ENCODE measurements at places on chromosomes 5 and 9.

DNA sequence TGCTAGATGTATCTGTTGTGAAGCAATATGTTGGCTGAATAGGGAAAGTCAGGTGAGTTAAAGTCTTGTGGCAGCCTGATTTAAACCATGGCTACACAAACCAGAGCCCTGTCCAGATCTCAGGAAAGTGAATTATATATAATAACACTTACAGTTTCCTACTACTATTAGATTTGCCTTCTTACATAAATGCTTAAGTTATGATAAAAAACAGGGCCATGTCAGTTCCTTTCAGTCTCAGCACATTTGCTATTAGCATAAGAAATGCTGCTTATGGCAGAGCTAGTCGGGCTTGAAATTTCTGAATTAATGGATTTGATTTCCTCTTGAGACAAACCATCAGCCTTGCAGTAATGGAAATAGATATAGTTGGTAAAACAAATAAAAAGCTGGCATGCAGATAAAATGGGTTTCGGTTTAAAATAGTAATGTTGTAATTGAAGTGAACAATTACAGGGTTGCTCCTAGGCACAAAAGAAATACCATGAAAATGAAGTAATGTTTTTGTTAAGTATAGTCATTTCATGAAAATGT is 664.2 kb upstream of the ZNF608 start:
- no peak for DNase-seq

GRCh38 chr5:158074597-158074991 is 215.6 kb upstream of the CLINT1 start:
- DNase-seq, result no peak

- DNase-seq, result no peak
Measured at GRCh38 chr9:105418588-105419500, 29.0 kb upstream of the FSD1L start.

DNA sequence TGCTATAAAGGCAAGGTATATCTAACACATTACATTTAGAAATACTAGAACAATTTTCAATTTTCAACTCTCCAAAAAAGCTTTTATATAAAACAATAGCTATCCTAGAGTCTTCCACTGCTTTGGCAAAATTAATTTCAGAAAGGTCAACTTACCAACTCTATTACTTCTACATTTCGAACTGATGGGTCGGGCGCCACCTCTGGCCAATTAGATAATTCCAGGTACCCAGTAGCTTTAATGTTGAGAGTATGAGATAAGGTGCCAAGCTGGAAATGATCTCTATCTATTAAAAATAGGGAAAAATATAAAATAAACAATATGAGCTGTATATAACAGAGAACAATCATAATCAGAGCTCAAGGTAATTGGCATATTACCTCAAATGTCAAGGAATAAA is 166.6 kb downstream of the AP3B1 start:
- DNase-seq, result peak; percentile 29

GRCh38 chr5:17150531-17150930 is 66.9 kb upstream of the BASP1 start:
- DNase-seq, result no peak

DNA sequence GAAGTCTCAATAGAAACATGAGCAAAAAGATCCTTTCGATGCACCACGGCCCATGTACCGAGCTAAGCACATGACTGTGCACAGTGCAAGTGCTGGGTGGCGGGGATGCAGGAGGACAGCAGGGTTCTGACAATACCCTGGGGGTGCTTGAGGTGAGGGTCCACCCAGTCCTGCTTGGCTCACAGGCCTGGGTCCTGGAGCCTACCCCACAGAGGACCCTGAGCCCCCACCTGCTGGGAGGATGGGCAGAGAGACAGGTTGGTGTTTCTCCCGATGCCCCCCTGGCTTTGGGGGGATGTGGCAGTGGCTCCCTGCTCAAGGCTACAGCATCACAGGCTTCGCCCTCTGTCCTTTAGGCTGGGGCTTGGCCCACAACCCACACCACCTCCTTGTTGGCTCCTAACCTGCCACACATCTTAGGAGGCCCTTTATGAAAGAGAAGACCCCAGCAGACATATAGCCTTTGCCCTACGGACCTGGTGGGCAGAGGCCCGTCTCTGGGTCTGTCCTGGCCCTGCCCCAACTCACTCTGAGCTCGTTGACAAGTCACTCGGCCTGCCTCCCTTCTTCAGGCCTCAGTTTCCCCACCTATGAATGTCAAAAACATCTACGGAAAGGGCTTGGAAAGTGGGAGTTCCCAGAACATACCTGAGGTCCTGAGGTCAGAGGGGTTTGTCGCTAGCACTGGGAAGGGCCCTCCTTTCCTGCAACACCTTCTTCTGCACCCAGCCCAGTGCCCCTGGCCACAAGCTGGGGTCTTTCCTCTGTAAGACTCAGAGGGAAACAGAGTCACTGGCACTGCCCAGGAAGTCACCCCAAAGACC is 50.3 kb downstream of the BARX1 start:
- no peak for DNase-seq

DNA sequence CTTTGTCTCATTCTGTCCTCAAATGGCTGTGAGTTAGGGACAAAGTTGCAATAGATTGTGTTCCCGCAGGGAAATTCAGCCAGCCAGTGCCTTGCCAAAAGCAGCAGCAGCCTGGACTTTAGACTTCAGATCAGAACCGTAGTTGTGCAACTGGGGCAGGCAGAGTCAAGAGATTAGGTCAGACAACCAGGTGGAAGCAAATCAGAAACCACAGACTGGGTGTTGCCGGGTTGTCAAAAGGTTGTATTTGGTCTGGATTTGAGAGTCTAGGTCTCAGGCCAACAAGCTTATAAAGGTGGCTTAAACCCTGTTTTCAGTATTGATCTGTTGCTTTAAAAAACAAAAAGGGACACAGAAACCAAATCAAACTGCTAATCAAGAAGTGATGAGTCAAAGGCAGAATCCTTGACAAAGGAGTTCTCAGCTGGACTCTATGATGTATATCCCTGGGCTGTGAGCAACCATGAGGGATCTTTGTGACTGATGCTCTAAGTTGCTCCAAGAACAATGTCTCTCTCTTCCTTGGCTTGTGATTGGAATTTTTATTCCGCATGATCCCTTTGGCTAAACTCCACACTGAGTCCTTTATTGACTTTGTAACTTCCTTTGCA is 20.9 kb downstream of the RFK start:
- no peak for DNase-seq

- DNase-seq, result no peak
Measured at GRCh38 chr5:134411228-134411545, 494 bp downstream of the CDKN2AIPNL start.

- no peak for DNase-seq
Measured at GRCh38 chr9:135565636-135566035, 4.1 kb downstream of the PAEP start.

GRCh38 chr5:82798676-82799075 is 278.5 kb downstream of the TMEM167A start:
- no peak for DNase-seq

- no peak for DNase-seq
Measured at GRCh38 chr9:125551781-125552180, 155.2 kb downstream of the MAPKAP1 start.

DNA sequence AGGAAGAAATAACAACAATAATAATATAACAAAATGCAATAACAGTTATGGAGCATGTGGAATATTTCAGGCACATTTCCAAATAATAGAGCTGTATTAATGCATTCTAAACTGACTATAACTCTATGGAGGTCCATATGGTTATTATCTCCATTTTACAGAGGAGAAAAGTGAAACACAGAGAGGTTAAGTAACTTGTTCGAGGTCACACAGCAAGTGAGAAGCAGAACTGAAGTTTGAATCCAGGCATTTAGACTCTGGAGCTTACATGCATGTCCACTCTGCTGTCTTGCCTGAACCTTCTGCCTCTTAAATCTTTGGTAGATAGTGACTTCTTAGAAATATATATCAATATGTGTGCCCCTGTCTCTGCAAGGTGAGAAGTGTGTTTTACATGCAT is 350.8 kb downstream of the GADD45G start:
- no peak for DNase-seq

DNA sequence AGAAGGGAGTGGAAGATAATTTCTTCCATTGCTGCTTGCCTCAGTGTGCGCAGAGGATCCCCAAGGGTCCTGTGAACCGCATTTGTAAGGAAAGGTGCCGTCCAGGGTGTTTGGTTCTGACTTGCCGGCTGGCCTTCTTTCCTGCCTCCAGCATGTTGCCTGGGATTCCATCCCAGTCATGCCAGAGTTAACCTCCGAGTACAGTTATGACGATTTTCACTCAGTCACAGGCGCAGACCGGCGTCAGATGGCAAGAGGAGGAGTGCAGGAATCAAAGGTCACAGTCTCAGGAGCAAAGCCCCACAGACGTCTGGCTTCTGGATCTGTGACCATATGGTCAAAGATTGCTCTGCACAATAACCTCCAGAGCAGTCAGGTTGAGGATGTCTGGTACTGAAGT is 5.9 kb upstream of the GADD45G start:
- no peak for DNase-seq

- DNase-seq, result no peak
Measured at GRCh38 chr9:123757547-123757946, 172.4 kb downstream of the DENND1A start.

GRCh38 chr5:139788294-139788910 is 7.2 kb upstream of the PSD2 start:
- no peak for DNase-seq

GRCh38 chr9:128124873-128125579 is 2.5 kb downstream of the PTGES2 start:
- peak; percentile 75 for DNase-seq

DNA sequence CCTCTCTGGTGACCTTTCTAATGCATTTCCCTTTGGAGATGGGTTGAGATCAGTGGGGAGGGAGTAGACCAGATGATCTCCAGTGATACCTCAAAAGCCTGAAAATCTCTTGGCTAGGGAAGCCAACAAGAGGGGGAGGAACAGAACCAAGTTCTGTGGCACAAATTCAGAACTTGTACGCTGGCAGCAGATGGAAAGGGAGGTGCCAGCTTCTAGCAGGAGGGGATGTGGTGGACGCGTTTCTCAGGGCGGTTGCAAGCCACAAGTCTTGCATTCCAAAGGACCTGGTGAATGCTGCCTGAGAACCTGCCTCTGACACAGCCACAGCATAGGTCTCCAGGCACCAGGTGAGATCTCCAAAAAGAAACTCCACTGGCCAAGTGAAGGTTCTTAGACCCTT is 13.4 kb downstream of the SLIT3 start:
- DNase-seq, result no peak

- peak; percentile 70 for DNase-seq
Measured at GRCh38 chr9:34555002-34555348, 32.2 kb upstream of the ENHO start.

DNA sequence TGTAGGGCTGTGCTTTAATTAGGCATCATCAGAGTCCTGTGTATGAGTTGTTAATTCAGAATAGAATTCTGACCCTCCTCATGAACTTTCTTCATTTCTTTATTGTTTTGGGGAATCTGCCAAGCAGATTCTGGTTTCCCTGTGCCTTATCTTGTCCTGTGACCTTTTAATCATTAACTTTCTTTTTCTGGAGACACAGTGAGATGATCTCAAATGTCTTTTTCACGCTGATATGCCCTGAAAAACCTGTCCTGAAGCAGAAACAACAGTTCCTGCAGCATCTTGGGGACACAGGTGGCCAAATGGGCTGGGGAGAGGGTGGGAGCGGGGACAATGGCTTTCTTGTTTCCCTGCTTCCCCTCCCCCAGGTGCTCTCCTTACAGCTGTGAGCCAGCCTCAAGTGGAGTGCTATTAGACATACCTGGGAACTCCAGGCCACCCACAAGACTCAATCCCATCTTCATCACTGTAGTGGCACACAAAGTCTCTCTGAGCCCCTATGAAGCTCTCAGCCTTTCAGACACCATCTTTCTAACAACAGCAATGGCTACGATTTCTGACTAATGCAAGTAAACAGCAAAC is 213.8 kb downstream of the ATP10B start:
- no peak for DNase-seq

DNA sequence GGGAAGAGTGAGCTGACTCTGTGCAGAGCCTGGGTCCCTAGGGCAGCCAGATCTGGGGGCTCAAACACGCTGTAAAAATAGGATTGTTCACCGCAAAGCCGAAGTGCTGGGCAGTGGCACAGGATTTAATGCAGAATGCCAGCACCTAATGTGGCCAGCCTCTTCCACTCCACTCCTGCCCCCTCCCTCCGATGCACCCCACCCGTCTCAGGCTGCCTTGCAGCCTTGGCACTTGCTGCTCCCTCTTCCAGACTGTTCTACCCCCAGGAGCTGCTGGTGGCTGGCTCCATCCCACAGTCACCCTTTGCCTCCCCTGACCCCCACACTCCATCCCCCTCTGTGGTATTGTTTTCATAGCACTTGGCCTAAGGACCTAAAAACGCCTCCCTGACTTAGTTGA is 86.2 kb downstream of the SEMA4D start:
- DNase-seq, result no peak

DNA sequence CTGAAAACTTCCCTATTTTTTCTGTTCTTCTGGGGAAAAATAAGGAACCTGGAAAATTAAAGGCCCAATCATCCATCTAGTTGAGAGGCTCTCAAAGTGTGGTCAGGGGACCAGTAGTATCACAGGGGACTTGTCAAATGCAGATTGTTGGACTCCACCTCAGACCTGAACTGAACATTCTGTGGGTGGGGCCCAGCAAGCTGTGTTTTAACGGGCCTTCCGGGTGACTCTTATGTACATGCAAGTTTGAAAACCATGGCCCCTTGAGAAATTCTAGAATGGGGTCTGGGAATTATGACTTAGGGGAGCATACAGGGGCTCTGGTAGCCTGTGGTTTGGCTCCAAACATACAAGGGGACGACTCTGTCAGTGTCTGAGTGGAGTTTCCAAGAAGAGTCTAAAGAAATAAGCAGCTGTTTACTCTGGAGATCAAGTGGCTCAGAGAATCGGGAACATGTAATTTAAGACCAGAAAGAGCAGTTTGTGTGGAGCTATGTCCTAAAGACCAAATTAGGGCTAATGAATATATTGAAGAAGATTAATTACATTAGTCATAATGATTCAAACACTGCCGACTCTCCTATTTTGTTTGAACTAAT is 177.4 kb downstream of the SLC28A3 start:
- no peak for DNase-seq

DNA sequence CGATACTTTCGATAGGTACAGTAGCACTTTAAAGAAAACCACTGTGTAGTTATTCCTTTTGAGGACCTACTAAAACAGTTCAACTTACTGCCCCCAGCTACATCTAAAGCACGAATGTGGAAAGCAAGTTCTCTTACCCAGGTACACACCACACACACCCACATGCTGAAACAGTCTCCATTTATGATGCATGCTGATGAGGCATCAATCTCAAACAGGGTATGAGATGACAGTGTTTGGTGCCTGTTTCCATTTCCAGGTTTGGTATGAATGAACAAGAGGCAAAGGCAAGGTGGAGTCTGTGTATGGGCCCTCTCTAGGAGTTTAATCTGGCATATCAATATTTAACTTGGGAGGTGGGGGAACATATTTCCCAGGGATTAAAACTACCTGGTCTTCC is 13.9 kb downstream of the HMGXB3 start:
- no peak for DNase-seq

DNA sequence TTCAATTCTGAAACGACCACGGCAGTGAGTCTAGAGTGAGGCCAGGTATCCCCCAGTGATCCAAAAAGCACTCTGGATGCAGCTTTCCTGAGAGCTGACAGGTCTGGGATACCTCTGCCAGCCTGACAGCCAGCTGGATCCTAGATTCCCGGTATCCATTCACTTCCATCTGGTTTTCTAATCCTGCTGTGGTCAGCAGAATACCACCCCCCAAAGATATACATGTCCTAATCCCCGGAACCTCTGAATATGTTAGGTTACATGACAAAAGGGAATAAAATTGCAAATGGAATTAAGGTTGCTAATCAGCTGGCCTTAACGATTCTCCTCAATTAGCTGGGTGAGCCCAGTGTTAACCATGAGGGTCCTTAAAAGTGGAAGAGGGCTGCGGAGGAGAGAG is 1.4 kb upstream of the ZNF79 start:
- DNase-seq, result no peak
